ENCODE measurements at places on chromosomes 5 and 9. TPM values are rescaled to one million over a fixed set of nuclear protein-coding genes. Genes with fewer than 3 reads are reported as not detected.

DNA sequence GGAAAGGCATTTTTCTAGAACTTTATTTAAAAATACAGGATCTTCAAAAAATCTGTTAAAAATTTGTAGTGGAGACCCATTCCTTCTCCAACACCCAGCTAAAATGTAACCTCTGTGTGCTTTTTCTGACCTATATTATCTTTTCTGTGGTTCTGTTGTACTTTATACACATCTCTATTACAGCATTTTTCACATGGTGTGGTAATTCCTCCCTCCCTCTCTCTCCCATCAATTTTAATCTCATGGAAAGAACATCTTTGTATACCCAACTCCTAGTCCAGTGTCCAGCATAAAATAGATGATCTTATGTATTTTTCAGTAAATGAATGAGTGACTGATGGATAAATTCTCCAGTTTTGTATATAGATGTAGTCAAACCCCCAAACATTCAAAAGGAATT lies 183.4 kb upstream of the KLF9 start:
- DNase-seq: no peak

- no peak for DNase-seq
These were observed 1.8 kb downstream of the FAM240B start for GRCh38 chr9:38718148-38718547.

- DNase-seq: no peak
These were observed 208.2 kb downstream of the SEC61B start for GRCh38 chr9:99430301-99430700.

DNA sequence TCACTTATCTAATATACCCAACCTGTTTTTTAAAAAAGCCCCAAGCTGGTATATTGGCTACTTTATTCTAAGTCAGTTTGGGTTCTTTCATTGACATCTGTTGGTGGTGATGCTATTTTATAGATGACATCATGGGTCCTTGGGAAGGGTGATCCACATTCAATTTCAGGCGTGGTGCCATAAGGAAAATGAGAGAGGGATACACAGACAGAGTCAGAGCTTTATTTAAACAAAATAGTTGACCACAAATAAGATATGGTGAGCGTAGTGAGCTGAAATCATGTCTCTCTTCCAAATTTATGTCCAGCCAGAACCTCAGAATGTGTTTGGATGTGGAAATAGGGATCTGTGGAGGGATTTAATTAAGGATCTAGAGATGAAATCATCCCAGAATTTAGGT lies 302.4 kb downstream of the MAT2B start:
- no peak for DNase-seq

- no peak for DNase-seq
These were observed 80.2 kb upstream of the WWC1 start for GRCh38 chr5:168211245-168211644.

- no peak for DNase-seq
These were observed 10.4 kb downstream of the OTP start for GRCh38 chr5:77627869-77628674.

DNA sequence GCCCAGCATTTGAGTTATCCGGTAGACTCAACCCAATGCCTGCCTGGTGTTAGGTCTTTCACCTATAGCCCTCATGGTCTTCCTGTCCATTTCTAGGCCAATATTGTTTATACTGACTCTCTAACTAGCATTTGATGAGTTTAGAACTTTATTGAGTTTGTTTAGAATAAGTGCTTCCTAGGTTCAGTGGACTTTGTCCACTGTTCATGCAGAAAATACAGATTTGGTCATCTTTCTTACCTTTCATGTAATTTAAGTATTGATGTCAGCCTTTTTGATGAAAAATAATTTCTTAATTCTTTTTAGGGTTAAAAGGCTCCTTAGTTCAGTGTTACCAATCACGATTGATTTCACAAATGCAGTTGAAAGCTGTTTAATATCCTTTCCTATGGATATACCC lies 22.0 kb downstream of the CYSTM1 start:
- DNase-seq: no peak

FUBP3 gene
- 46.8 TPM for total RNA-seq

PRSS3 gene
- total RNA-seq: 0.65 TPM

CSF1R gene
- 78.2 TPM for total RNA-seq
